ENCODE measurements at places on chromosomes 12 and 14.

DNA sequence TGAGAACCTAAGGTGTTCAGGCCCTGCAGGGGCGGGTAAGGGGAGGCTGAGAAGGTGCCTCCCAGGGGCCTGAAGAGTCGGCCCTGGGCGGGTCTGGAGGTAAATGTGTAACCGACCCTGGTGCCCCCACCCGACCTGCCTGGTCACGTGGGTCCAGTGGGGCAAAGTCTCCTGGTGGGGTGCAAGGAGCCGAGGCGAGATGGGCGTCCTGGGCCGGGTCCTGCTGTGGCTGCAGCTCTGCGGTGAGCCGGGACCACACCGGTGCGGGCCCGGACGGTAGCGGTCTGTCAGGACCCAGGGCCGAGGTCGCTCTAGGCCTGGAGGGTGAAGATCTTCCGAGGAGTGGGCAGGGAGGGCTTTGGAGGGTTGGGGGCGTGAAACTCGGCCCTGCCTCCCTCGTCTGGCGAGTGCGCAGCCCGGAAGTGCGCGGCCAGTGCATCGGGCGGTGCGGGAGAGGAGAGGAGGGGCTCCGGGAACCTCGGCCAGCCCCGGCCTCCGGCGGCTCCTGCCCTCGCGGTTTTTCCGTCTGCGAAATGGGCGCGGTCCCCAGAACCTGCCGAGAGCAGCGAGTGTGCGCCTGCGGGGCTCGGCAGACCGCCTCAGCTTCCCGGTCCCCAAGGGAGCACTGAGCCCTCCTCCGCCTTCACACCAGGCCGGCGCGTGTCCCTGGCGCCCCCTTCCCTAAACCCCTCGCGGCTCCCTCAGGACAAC, at the start of gene AMN:
Gene AMN, plus strand, starts transcription at position 174 of the 711 bp plus-strand sequence. Its CDS starts 26 bp downstream, at position 200.
- DNase-seq: no peak

DNA sequence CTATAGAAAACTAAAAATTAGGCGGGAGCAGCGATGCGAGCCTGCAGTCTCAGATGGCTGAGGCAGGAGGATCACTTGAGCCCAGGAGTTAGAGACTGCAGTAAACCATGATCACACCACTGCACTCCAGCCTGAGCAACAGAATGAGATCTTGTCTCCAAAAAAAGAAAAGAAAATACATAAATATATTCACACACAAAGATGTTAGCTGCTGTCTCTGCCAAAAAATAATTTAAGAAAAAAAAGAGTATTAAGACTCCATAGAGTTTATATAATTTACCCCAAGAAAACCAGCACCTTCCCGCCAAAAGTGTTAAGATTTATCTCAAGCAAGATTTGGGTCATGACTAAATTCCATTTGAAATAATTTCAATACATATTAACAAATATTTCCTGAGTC, 102.6 kb downstream of the MED13L start:
- DNase-seq: no peak

DNA sequence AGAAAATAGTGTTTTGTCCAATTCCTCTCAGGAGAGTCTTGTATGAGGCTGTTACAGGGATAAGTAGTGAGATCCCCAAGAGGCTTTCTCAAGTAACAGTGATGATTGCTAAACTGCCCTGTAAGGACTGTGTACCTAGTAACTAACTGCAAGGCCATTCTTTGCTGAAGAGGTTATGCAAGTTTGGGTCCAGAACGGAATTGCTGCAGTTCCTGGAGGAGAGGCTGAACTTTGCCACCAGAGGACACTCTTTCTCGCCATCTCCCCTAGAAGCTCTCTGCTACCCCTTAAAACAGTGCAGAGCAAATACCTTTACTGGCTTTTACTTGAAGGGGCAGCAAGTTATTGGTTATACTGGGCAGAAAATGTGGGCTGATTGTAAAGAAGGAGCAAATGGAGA, 180.0 kb downstream of the RBM19 start:
- no peak for DNase-seq

DNA sequence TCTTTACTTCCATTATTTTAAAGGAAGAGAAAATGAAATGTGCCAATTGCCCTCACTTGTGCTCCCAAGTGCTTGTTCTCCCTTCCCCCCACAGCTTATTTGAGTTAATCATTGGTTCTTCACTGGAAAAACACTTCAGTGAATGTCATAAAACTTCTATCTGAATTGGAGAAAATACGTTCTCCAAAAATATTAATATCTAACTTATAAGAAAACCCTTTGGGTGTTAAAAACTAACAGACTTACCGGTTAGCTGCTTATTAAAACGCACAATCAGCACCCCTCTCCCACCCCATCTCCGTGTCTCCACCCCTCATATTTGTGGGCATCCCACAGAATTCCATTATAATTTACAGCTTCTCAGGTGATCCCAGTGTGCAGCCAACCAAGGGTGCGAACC, 31.7 kb downstream of the PLEKHA5 start:
- DNase-seq: no peak

DNA sequence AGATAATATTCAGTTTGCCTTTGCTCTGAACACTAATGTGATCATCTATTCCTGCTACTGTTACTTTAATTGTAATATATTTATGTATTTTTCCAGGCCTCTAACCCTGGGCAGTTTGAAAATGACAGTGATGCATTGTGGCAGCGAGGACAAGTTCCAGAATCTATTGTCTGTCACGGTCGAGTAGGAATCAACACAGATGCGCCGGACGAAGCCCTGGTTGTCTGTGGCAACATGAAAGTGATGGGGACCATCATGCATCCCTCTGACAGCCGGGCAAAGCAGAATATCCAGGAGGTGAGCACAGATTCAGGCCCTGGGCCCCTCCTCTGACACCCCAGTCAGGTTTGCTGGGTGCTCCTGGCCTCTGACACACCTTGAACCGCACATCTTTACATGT, 78.5 kb downstream of the MYRFL start:
- no peak for DNase-seq

DNA sequence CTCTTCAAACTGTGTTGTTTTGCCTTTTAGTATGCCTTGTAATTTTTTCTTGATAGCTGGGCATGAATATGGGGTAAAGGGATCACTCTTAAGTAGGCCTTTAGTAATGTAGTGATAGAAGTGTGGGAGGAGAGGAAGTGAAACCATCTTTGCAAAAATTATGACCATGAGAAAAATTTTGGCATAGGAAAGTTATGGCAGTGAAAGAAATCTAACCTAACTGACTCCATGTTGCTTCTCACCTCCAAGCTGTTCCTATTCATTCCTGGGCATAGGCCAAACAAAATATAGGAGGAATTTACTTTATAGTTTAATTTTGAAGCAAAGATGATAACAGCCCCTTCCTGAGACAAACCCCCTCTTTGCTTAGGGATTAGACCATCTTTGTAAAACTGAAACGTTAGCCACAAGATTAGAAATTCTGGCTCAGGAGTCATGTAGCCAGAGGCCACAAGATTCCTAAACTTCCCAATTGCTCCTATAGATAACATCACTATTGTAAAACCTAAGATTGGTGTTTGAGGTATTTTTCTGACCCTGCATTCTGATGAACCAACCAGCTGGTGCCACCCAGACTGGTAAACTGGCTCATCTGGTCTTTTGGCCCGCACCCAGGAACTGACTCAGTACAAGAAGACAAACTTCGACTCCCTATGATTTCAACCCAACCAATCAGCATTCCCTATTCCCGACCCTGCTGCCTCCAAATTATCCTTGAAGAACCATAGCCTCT, 45.8 kb downstream of the CRADD start:
- peak; percentile 32 for DNase-seq

- no peak for DNase-seq
Observed at GRCh38 chr12:72605975-72606374, 333.8 kb downstream of the TRHDE start.

- no peak for DNase-seq
Observed at GRCh38 chr12:105570944-105571343, 240.5 kb downstream of the C12orf75 start.

DNA sequence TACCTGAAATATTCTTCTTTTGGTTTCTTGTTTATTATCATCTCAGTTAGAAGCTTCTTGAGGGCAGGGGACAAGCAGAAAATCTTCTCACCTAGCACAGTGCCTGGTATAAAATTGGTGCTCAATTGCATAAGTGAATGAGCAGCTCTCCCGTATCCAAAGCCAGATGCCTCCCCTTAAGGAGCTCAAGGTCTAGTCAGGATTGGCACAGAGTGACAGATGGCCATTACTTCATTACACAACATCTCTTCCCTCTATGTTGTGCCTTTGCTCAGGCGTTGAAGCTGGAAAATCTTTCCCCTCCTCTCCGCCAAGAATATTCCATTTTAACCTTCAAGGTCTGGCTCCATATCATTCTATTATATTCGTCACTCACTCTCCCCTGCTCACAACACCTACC, 3.6 kb downstream of the SLC4A8 start:
- no peak for DNase-seq

DNA sequence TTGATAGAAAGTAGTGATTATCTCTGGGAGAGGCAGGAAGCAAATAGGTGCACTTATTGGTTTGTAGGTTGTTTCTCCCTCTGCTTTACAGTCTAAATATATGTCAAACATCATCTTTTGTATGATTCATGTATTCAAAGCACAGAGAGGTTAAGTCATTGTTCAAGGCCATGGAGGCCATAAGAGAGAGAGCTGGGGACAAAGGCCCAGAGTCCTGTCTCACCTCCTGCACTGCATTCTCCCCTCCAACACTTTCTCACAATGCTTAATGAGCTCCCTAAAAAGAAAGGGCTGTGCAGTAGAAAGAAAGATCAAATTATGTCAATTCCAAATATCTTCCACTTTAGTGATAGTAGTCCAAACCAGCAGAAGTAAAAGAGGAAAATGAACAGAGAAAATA, 180.4 kb upstream of the DIO3 start:
- no peak for DNase-seq

DNA sequence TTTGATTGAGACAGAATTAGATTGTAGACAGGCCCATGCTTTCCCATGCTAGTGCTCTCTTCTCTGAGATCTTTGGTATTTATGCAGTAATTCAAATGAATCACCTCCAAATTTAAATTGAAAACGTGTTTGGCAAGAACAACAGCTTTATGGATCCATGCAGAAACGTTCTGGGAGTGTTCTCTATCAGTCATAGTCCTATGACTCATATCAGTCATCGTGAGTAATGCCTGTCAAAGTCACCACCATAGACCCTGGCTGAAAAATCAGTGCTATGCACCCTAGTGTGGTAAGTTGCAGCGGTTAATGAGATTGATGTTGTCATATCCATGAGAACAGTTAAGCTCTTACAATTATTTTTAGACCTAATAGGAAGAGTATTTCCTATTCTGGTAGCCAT, 90.1 kb upstream of the FOXG1 start:
- DNase-seq: peak; percentile 88

GRCh38 chr12:132189378-132190011, 45.2 kb downstream of the NOC4L start:
- DNase-seq: peak; percentile 90

GRCh38 chr14:24051789-24052655, at the start of gene CARMIL3:
Gene CARMIL3 (plus strand): TSS chr14:24052009. CDS start chr14:24052154, 145 bp downstream.
- DNase-seq: peak; percentile 61
